ENCODE measurements at places on chromosomes 5 and 9. TPM values are rescaled to one million over a fixed set of nuclear protein-coding genes. Genes with fewer than 3 reads are reported as not detected.

GRCh38 chr5:50420343-50420935 lies 20.6 kb downstream of the EMB start:
- no peak for DNase-seq
- H3K27me3 ChIP-seq, result no peaks in the 10 kb centered on the region
- no peak overlapping the region for H3K27ac ChIP-seq
- no peaks in the 10 kb centered on the region for H3K36me3 ChIP-seq
- H3K4me1 ChIP-seq, result no peaks in the 10 kb centered on the region

Gene IFNB1
- total RNA-seq, result not detected

DNA sequence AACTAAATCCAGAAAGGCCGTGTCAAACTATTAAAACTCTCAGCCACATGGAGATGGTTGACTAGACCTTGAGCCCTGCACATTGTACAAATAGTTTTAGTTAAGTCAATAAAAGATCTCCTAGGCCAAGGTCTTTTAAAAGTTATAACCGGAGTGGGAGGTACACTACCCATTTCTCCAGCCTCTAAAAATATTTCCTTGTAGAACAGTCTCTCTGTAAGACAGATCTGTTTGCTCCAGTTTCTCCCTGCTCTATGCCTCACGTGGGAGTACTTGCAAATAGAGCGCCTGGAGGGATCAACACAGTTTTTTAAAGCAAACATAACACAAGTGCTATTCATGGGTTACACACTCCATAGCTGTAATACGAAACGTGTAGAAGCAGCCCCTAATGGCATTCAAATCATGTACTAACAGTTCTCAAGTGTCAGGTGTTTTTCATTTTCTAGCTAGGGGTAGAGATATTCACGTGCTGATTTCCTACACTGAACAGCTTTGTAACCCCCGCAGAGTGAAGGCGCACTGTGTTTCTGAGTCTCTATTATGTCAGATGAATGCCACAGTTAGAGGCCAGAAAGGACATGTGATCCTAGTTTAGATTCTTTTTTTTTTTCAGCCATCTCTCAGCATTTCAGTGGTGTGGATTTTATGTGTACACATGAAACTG lies 703.4 kb upstream of the GRAMD2B start:
- H3K36me3 ChIP-seq, result no peaks in the 10 kb centered on the region
- no peaks in the 10 kb centered on the region for H3K27me3 ChIP-seq
- H3K4me1 ChIP-seq, result no peaks in the 10 kb centered on the region
- no peak for DNase-seq
- no peak overlapping the region for H3K4me3 ChIP-seq

Gene SWI5
- total RNA-seq, result 27.6 TPM

GRCh38 chr9:135619599-135619886 lies 19.8 kb downstream of the GLT6D1 start:
- no peaks in the 10 kb centered on the region for H3K27me3 ChIP-seq
- H3K27ac ChIP-seq, result no peak overlapping the region
- H3K4me1 ChIP-seq, result no peaks in the 10 kb centered on the region
- H3K4me3 ChIP-seq, result no peak overlapping the region
- no peak for DNase-seq

Gene AHRR
- 1.3 TPM for total RNA-seq

Gene CER1
- not detected for total RNA-seq

Gene CORO2A
- total RNA-seq, result 0.95 TPM

Gene FOXD4L4
- total RNA-seq, result not detected

Gene ENG
- total RNA-seq, result 258 TPM

- H3K4me3 ChIP-seq, result no peak overlapping the region
- no peaks in the 10 kb centered on the region for H3K27me3 ChIP-seq
- no peaks in the 10 kb centered on the region for H3K4me1 ChIP-seq
- no peaks in the 10 kb centered on the region for H3K36me3 ChIP-seq
- no peak for DNase-seq
Observed at GRCh38 chr5:57761513-57761912, 278.9 kb upstream of the ACTBL2 start.

Gene NR3C1
- 54.3 TPM for total RNA-seq

DNA sequence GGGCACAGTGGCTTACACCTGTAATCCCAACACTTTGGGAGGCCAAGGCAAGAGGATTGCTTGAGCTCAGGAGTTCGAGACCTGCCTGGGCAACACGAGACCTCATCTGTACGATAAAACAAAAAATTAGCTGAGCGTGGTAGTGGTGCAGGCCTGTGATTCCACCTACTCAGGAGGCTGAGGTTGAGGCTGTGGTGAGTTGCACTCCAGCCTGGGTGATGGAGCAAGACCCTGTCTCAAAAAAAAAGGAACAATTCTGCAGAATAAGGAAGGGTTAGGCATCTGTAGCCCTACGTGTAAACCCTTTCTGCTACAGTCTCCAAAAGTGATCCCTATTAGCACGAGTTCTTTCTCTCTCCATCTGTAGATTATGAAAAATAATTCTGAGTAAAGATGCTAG lies 19.9 kb downstream of the CDC26 start:
- no peak overlapping the region for H3K27ac ChIP-seq
- no peak overlapping the region for H3K4me3 ChIP-seq
- DNase-seq, result no peak
- no peaks in the 10 kb centered on the region for H3K27me3 ChIP-seq
- H3K4me1 ChIP-seq, result no peaks in the 10 kb centered on the region

DNA sequence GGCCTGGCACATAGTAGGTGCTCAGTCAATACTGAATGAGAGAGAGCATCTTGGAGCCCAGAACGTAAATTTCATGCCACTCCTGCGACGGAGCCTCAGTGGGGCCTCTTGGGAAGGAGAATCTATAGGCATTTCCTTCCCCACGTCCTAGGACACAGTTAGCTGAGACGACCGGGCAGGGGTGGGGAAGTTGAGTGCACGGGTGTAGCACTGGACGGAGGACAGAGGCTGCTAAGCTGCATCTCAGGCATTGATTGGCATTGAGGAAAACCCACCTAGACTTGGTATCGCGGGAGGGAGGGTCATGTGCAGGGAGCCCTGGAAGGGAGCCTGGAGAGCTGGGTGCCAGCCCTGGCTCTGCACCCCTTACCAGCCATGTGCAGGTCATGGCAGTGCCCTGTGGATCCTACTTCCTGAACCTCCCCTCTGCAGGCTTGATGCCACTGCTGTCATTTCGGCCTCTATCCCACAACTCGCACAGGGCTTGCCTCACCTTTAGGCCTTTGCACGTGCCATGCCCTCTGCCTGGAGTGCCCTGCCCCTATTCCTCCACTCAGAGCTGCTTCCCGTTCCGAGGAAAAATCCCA lies 25.6 kb downstream of the NEK6 start:
- DNase-seq, result no peak
- peak overlapping the region; percentile 58 for H3K27ac ChIP-seq
- no peak overlapping the region for H3K4me3 ChIP-seq

Gene PRSS3
- total RNA-seq, result not detected

DNA sequence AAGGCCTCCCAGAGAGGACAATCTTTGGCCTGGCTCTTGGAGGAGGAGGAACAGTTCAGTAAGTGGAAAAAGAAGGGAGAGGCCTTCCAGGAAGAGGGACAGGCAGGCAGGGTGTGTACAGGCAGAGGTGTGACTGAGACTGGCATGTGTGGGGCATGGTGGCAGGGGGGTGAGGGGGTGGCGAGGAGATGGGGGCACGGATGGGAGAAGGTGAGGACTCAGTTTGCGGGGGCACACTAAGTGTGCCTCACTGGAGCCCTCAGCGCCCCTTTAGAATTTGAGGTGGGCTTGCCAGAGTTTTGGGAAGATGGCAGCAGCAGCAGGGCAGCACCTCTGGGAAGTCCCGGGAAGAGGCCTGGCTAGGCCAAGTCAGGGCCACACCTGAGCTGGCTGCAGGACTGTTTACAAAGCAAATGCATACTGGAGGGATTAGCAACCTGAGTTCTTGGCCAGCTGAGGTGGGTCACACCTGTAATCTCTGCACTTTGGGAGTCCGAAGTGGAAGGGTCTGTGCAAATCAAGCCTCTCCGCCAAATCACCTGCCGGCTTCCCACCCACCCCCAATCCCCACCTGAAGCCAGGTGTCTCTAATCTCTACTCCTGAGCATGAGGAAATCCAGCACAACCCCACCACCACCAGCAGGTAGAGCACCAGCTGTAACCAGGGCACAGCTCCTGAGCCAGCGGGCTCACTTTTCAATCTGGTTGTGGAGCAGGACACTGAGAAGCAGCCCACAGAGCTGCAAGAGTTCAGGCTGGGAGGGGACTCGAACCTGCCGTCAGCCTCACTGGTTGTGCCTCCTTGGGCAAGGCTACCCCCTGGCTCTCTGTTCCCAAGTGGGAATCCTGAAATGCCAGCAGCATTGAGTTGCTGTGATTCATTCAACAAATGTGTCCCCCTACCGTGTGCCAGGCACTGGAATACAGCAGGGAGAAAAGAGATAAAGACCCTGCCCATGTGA lies 10.2 kb upstream of the GABRP start:
- H3K4me1 ChIP-seq, result no peaks in the 10 kb centered on the region
- no peaks in the 10 kb centered on the region for H3K27me3 ChIP-seq
- H3K4me3 ChIP-seq, result no peak overlapping the region
- DNase-seq, result no peak
- H3K27ac ChIP-seq, result no peak overlapping the region

Gene SMIM33
- not detected for total RNA-seq
